Esophagus squamous epithelium (tissue), 5 donors: ENCODE measurements at places on chromosomes 4 and X.

DNA sequence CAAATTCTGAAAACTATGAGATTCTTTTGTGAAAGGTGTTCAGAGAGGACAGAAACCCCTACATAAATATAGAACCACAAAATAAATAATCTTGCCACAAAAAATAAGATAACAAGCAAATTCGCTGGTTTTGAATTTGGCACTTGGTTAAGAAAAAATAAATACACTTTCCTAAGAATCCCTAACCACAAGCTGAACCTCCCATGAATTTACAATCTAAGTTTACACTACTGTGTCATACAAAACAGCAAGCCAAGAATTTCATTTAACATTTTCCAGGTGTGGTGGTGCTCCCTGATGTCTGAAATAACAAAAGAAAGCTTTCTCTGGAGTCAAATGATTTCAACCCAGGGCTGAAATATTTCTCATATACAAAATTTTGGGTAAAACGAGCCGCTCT, 121.0 kb downstream of the KCNIP4 start:
- H3K27me3 ChIP-seq: no peaks in the 10 kb centered on the region
- no peak overlapping the region for H3K27ac ChIP-seq
- no peak overlapping the region for H3K4me3 ChIP-seq
- no peaks in the 10 kb centered on the region for H3K36me3 ChIP-seq
- H3K4me1 ChIP-seq: no peaks in the 10 kb centered on the region

DNA sequence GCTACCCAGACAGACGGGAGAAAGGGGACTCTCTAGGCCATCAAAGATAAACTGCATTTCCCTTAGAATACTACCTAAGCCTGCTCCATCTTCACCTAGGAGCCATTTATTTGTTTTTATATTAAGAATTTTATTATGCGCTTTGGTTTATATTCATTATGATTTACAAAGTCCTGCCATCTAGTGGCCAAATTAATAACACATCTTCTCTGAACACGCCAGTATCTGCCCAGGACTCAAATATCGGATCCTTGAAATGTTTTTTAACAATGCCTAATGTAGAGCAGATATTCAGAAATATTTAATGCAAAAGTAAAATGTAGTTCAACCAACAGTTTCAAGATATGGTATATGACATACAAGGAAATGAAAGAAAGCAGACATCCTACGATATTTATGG, 20.8 kb upstream of the PRPS2 start:
- no peaks in the 10 kb centered on the region for H3K36me3 ChIP-seq
- no peaks in the 10 kb centered on the region for H3K27me3 ChIP-seq
- H3K27ac ChIP-seq: no peak overlapping the region
- no peaks in the 10 kb centered on the region for H3K4me1 ChIP-seq
- no peak overlapping the region for H3K4me3 ChIP-seq
- no peak for DNase-seq

- no peaks in the 10 kb centered on the region for H3K36me3 ChIP-seq
- no peaks in the 10 kb centered on the region for H3K27me3 ChIP-seq
- no peak overlapping the region for H3K4me3 ChIP-seq
- H3K27ac ChIP-seq: no peak overlapping the region
Observed at GRCh38 chr4:184201179-184201578, 16.5 kb downstream of the ENPP6 start.

GRCh38 chr4:154744341-154744926, 634 bp downstream of the LRAT start:
- H3K27ac ChIP-seq: no peak overlapping the region
- peaks cover 15% of the 10 kb centered on the region for H3K27me3 ChIP-seq
- H3K4me1 ChIP-seq: peaks cover 20% of the 10 kb centered on the region
- peak overlapping the region; percentile 51 for H3K4me3 ChIP-seq

GRCh38 chr4:108611365-108611764, 9.0 kb upstream of the RPL34 start:
- no peaks in the 10 kb centered on the region for H3K27me3 ChIP-seq
- H3K4me3 ChIP-seq: no peak overlapping the region
- H3K27ac ChIP-seq: no peak overlapping the region
- no peaks in the 10 kb centered on the region for H3K4me1 ChIP-seq
- no peaks in the 10 kb centered on the region for H3K36me3 ChIP-seq

DNA sequence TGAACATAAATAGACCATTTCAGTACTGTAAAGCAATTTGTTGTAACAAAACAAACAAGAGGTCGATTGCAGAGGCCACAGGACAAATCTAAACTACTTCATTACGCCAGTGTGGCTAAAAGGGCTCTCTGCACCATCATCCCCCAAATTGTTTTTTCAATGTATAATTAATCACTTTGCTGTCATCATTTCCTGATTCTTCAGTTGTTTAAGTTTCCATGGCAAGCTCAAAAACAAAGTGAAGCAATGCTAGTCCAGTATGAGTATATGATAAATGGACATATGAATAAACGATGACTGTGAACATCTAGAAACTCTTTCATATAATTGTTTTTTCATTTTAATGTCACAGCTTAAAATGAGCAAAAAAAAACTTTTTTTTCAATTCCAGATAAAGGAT, 235.4 kb upstream of the FGF13 start:
- no peak overlapping the region for H3K27ac ChIP-seq
- H3K27me3 ChIP-seq: no peaks in the 10 kb centered on the region
- H3K36me3 ChIP-seq: no peaks in the 10 kb centered on the region
- no peak overlapping the region for H3K4me3 ChIP-seq
- H3K4me1 ChIP-seq: no peaks in the 10 kb centered on the region

GRCh38 chrX:23603501-23603900, 63.8 kb upstream of the PRDX4 start:
- no peaks in the 10 kb centered on the region for H3K4me1 ChIP-seq
- no peak overlapping the region for H3K27ac ChIP-seq
- no peaks in the 10 kb centered on the region for H3K27me3 ChIP-seq
- DNase-seq: no peak
- no peak overlapping the region for H3K4me3 ChIP-seq

- H3K27ac ChIP-seq: no peak overlapping the region
- H3K4me1 ChIP-seq: no peaks in the 10 kb centered on the region
- H3K4me3 ChIP-seq: no peak overlapping the region
- no peaks in the 10 kb centered on the region for H3K27me3 ChIP-seq
- no peak for DNase-seq
Observed at GRCh38 chr4:144750348-144750747, 104.4 kb downstream of the HHIP start.

DNA sequence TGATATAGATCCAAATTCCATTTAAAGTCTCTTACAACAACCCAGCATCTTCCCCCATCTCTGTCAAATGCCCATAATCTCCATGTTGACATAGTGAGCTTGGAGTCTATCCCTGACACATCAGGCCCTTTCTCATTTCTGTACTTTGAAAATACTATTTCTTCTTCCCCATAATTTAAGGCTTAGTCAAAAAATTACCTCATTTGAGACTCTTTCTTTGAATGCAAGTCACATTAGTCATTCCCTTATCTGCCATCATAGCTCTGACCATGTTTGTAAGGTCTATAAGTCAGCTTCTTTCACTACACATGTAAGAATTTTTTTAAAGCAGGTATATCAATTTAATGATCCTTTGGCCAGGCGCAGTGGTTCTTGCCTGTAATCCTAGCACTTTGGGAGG, 99.9 kb downstream of the DDX60 start:
- no peaks in the 10 kb centered on the region for H3K36me3 ChIP-seq
- H3K4me1 ChIP-seq: no peaks in the 10 kb centered on the region

DNA sequence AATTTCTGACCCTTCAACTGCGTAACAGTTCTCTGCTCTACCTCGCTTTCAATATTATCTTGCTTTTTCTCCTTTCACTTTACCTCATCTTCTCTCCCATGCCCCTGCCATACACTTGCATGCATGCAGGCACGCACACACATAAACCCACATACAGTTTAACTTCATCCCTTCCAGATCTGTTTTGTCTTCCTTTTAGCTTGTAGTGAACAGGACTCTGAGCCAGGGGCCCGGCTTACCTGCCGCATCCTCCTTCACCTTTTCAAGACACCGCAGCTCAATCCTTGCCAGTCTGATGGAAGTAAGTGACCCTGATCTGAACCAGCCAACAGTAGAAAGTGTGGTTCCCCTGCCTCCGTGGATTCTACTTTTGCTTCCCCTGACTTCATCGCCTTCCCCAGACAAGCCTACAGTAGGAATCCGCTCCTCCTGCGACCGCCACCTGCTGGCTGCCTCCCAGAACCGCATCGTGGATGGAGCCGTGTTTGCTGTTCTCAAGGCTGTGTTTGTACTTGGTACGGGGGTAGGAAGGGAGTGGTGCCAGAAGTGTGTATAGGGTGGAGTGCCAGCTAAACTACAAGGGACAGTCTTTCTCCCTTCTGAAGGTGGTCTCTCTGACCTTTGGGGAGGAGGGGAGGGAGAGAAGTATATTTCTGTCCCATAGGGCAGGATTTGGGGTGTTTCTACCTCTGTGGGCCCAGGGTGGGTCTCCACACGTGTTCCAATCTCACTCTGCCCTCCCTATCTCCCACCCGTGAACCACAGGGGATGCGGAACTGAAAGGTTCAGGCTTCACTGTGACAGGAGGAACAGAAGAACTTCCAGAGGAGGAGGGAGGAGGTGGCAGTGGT, 10.7 kb downstream of the MED12 start:
- no peak overlapping the region for H3K27ac ChIP-seq
- no peak overlapping the region for H3K4me3 ChIP-seq
- DNase-seq: no peak
- H3K36me3 ChIP-seq: peaks cover 3% of the 10 kb centered on the region
- H3K27me3 ChIP-seq: no peaks in the 10 kb centered on the region
- no peaks in the 10 kb centered on the region for H3K4me1 ChIP-seq

GRCh38 chr4:8329859-8330761, 60.6 kb downstream of the HTRA3 start:
- peaks cover 20% of the 10 kb centered on the region for H3K27me3 ChIP-seq
- no peak for DNase-seq
- no peaks in the 10 kb centered on the region for H3K4me1 ChIP-seq
- H3K36me3 ChIP-seq: no peaks in the 10 kb centered on the region
- H3K27ac ChIP-seq: peak overlapping the region; percentile 11
- H3K4me3 ChIP-seq: no peak overlapping the region

DNA sequence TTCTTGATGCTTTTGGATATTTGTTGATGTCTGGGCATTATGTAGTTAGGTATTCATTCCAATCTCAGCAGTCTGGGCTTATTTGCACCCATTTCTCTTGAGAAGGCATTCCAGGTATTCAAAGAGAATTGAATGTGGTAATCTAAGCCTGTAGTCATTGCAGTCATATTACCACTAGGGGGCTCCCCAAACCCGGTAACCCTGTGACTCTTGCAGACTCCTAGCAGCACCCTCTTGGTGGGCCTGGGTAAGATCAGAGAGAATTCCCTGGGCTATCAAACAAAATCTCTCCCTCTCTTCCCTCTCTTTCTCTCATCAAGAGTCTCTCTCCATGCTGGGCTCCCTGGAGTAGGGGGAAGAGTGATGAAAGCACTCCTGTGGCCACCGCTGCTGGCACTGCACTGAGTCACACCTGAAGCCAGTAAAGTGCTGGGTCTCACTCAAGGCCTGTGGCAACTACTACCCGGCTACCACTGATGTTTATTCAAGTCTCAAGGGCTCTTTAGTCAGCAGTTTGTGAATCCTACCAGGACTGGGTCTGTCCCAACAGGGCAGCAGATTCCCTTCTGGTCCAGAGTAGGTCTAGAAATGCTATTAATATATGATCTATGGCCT, 187.7 kb upstream of the NUDT10 start:
- no peak overlapping the region for H3K4me3 ChIP-seq
- H3K27me3 ChIP-seq: no peaks in the 10 kb centered on the region
- no peaks in the 10 kb centered on the region for H3K4me1 ChIP-seq
- no peaks in the 10 kb centered on the region for H3K36me3 ChIP-seq
- no peak for DNase-seq
- H3K27ac ChIP-seq: no peak overlapping the region

DNA sequence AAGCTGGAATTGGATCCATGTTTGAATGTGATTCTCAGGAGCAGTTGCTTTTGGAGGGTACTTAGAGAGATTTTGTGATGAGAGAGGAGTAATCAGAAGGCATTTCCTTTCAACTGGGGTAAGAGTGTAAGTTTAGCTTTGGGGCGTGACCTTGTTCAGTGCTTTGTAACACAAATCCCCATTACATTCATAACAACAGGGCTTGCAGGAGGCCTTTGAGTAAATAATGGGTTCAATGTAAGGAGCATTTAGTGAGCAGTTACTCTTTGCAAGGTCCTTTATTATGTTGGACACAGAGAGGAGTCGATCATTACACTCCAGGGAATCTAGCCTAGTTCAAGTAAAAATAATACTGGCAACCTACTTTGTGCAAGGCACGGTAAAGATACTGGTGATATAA, 74.0 kb upstream of the AFF2 start:
- no peak overlapping the region for H3K27ac ChIP-seq
- no peak for DNase-seq
- H3K4me1 ChIP-seq: no peaks in the 10 kb centered on the region

GRCh38 chr4:168486912-168487281, 6.6 kb upstream of the DDX60L start:
- H3K4me3 ChIP-seq: no peak overlapping the region
- no peaks in the 10 kb centered on the region for H3K36me3 ChIP-seq
- no peak for DNase-seq
- H3K4me1 ChIP-seq: peaks cover 10% of the 10 kb centered on the region

DNA sequence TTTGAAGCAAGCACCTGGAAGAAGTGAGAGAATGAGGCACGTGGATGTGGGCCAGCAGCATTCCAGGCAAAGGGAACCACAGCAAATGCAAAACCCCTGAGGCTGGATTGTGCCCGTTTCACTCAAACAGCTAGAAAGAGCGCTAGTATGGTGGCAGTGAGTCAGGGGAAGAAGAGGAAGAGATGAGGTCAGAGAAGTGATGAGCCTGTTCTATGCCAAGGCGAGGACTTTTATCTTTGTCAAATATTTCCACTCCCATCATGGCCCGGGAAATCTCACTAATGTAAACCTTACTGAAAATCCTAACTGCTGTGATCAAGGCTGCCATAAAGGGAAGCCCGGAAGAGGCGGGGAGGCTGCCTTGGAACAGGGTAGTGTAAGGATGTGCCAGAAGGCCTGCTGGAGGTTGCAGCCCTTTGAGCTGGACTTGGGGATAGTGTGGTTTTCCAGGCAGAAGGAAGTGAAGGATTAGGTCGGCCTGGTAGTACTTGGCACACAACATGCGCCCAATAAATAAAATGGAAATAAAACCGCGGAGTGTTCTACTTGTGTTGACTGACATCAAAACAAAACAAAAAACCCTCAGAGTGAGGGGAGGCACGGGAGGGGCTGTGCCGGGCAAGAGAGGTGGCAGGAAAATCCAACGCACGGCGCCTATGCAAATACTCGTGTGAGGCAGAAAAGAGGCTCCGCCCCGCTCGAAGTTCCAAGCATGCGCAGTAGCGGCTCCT, 1.2 kb upstream of the CDK16 start:
- H3K4me3 ChIP-seq: peak overlapping the region; percentile 85
- peaks cover 16% of the 10 kb centered on the region for H3K4me1 ChIP-seq
- H3K27ac ChIP-seq: peak overlapping the region; percentile 98
- no peaks in the 10 kb centered on the region for H3K27me3 ChIP-seq

- DNase-seq: no peak
- no peaks in the 10 kb centered on the region for H3K4me1 ChIP-seq
- H3K27ac ChIP-seq: no peak overlapping the region
- H3K4me3 ChIP-seq: no peak overlapping the region
Observed at GRCh38 chr4:76659103-76659490, 224.1 kb downstream of the SHROOM3 start.
